ENCODE measurements at places on chromosomes 7 and 10.

DNA sequence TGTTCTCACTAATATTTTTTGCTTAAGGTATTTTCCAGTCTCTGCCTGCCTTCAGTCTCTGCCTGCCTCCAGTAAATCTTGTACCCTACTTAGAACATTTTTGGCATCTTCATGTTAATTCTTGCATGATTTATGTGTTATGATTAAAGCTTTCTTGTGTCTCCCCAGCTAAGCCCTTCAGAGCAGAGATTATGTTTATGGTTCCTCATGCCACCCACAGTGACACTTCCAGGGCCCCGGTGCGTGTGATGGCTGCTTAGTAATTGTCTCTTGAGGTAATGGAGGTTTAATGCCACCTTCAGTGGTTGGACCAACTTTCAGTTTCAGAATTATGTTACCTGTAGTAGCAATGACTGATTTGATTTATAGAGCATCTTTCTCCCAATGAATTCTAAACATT lies 70.6 kb upstream of the MET start:
- no peak for DNase-seq

DNA sequence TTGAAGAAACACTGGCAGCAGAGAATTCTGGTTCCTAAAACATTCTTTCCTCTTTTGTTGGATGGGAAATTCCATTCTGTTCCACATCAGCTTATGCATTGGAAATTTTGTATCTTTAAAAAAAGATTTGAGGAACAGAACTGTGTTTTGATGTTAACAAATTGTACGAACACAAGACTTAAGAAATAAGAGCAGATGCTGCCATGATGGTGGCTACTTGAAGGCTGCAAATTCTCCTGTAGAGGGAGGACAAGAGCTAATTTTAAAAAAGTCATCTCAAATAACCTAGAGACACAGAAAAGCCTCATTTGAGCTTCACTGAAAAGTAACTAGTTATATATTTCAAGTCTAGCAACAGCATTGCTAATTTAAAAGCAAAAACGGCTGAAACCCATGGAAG lies 29.8 kb downstream of the NDUFB2 start:
- DNase-seq, result no peak

DNA sequence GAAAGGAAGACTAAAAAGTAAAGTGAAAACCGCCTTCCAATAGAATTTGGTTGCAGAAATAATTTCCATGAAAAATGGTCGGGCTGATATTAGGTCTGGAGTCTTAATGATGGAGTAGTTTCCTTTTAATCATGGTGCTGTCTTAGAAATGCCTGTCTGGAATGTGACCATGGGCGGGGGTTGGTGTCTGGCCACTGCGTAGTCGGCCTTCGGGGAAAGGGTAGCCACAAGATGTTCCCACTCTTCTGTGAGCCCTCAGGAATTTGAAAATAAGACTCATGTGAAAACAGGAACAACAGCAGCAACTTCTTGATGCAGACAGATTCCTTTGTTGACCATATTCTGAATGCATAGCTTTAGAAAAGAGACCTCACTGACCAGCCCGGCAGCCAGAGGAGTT lies 176.8 kb downstream of the KIAA1217 start:
- no peak for DNase-seq

GRCh38 chr10:131216681-131217230 lies 94.8 kb downstream of the TCERG1L start:
- DNase-seq, result no peak

DNA sequence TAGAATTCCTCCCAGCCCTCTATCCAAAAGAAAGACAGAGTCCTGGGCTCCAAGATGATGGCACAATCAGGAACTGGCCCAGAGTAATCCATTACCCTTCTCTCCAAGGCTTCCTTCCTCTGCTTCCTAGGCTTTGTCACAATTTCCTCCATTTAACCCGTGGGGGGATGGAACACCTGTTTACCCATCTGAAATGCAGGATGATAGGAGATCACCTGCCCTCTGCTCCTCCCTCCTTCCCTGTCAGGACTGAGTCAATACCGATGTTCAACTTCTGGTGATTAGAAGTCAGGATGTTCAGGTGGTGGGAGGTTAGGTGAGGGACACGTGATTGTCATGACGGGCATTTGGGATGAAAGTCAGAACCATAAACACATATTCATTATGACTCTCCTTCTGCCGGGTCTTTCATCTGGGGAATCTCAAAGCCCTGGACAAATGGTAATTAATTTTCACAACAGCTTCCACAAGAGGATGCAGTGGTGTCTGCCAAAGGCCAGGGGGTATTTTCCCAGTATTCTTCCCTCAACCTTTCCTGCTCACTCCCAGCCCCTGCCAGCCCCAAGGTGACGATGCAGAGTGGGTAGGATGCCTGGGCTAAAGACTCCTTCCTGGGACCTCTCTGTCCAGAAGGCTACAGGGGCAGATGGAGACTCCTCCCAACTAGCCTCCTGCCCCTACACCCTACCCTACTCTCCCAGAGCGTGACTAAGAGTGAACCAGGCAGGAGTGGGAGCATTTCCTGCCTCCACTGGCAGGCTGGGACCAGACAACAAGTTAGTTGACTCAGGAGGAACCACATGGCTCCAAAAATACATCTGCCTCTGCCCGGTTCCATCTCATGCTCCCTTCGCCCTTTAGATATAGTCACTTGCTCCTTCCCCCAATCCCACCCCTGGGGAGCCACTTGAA lies 27.9 kb downstream of the DUSP5 start:
- no peak for DNase-seq

- no peak for DNase-seq
Observed at GRCh38 chr7:108407676-108408075, 48.6 kb downstream of the NRCAM start.

DNA sequence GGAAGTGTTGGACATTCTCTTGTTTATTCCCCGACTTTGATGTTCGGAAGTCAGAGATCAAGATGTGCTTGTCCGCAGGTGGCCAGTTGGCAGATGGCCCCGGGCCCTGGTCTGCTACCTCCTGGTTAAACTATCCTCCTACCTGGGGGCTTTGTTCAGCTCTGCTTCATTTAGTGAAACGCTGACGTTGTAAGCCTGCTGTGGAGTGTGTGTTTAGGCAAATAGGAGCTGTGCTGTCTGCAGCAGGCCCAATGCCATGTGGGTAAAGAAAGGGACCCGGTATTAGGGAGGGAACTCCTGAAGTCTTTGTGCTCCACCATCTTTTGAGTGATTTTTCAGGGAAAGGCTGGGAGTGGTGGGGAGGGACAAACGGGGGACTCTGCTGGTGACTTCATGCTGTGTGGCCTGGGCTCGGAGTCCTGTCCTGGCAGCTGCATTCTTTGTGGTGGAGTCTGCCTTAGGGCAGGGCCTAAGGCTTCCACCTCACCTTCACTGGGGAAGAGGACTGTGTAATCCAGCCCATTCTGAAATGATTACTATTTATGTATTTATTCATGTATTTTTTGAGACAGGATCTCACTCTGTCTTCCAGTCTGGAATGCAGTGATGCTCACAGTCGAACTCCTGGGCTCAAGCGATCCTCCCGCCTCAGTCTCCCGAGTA lies 171.1 kb upstream of the KLF6 start:
- DNase-seq, result no peak

- DNase-seq, result peak; percentile 12
Observed at GRCh38 chr10:101292194-101293006, 61.6 kb upstream of the BTRC start.

- no peak for DNase-seq
Observed at GRCh38 chr10:27680006-27680557, 65.5 kb downstream of the MKX start.

GRCh38 chr10:25934621-25935139 lies 651 bp downstream of the MYO3A start:
- no peak for DNase-seq

GRCh38 chr7:144969787-144970186 lies 133.9 kb upstream of the TPK1 start:
- DNase-seq, result no peak

DNA sequence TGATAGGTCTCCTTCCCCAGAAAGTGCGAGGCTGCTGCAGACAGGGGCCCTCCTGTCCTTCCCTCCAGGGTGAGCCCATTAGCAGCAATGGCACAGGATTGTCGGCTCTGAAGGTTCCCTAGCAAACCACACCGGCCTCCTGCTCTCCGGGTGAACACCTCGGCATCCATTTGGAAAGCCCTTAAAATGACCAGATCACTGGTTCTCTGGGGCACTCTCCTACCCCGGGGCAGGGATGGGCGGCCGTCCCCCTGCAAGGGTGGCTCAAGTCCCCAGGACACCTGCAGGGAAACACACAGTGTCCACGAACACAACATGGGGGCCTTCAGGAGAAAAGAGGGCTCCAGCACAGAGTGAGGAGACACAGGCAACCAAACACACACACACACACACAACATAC lies 459.1 kb downstream of the PTPRN2 start:
- no peak for DNase-seq

DNA sequence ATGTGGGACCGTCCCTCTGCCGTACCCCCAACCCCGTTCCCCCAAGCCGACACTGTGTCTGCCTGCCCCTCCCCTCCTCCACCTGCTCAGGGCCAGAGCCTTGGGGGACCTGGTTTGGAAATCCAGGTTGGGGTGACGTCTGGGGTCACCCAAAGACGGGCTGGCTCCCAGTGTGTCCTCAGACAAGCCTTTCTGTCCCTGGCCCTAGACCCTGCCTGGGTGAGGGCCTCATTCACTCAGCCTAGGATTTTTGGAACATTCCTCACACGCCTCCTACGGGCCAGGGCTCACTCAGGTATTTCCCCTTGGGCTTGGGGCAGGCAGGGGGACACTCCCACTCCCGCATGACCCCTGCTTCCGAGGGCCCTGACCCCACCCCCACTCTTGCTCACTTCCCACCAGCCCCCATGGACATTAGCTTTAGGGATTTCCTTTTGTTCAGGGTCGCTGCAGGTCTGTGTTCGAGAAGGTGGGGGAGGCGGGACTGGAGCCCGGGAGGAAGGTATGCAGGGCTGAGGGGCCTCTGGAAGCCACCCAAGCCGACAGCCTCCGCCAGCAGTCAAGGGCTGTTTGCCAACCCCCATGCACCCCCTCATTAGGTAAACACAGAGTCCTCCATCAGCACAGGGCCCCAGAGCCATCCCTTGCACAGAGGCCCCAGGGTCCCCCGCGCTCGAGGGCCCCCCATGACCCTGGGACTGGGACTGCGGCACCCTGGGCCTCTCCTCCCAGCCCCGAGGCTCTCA lies 35.1 kb downstream of the PDGFA start:
- DNase-seq, result no peak

- DNase-seq, result no peak
Observed at GRCh38 chr7:98054585-98054984, 52.1 kb upstream of the LMTK2 start.
